Eye (tissue), 1 donor: ENCODE measurements at places on chromosomes 2 and 18.

- no peak for DNase-seq
These were observed 22.0 kb downstream of the FAM98A start for GRCh38 chr2:33577084-33577483.

GRCh38 chr18:76429262-76430126 lies 65.5 kb downstream of the ZNF516 start:
- DNase-seq = no peak

DNA sequence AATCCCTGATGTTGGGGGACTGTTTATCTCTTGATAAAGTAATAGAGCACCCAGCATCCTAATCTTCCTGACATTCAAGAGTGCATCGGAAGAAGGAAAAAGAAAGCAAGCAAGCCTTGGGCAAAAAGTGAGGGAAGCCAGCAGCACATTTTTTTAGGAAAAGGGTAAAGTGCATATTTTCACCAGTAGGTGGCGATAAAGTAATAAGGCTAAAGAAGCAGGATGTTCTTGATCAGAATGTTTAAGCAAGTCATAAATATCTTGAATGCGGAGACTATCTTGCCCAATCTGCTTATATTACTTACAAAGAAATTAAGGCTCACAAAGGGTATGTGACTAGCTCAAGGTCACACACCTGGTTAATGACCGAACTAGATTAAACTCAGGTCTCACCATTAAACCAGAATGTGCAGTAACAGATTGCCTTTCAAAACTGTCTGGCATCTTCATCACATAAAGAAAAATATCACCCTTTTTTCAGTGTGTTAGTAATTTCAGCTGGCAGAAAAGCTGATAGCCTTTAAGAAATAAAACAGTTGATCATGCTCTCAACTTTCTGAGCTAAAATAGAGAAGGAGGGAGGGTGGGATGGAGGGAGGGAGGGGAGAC lies 83.8 kb downstream of the VIT start:
- peak; percentile 84 for DNase-seq

- DNase-seq = no peak
These were observed 123.4 kb downstream of the ZFP36L2 start for GRCh38 chr2:43103093-43103404.

DNA sequence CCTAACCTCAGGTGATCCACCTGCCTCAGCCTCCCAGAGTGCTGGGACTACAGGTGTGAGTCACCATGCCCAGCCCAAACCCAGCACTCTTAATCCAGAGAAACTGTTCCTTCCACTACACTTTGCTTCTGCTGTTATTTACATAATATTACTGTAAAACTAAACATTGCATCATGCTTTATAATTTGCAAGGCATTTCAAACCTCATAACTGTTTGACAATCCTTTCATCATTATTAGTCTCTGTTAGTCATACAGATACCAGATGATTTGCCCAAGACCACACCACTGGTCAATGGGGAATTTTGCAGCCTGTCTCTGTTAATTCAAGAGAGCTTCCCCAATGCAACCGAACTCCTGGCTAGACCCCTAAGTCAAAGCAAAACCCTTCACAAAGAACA lies 338.3 kb downstream of the ALK start:
- DNase-seq = no peak

DNA sequence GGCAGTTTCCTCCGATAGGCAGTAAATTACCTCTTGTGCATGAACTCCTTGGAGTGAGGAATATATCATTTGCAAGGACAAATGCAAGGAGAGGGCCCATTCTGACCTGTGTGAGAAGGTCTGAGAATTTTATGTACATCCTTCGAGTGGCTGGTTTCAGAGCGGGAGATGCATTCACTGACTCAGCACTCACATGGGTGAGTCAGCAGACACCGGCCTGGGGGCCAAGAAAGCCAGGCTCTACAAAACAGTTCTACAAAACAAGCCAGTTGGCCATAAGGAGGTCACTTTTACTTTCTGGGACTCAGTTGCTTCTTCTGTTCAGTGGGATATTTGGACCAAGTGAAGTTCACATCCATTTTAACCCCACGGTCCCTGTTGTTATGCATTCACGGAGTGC lies 35.3 kb downstream of the CYP26B1 start:
- no peak for DNase-seq

- no peak for DNase-seq
These were observed 27.2 kb upstream of the NFE2L2 start for GRCh38 chr2:177291701-177292100.

DNA sequence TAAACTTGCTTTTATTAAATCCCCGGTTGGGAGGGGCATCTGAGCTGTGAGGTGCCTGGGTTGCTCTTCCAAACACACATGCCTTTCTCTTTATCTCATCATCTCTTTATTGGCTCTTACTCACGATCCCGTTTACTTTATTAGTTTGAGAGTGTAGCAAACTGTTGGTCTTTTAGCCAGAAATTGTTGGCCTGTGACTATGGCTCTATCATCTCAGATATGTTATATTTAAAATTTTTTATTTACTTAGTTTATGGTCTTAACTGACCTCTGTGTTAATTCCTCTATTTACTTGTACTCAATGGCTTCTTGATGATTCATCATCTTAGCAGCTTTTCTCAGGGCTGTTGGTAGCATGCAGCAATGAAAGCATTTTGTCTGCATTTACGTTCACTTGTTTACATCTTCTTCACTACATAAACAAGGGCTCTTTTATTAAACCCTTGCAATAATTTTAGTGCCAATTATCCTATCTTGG lies 408.4 kb downstream of the HRH4 start:
- no peak for DNase-seq

GRCh38 chr2:133660510-133660909 lies 92.2 kb upstream of the NCKAP5 start:
- DNase-seq = no peak

GRCh38 chr2:160516547-160517365 lies 23.1 kb upstream of the RBMS1 start:
- no peak for DNase-seq

DNA sequence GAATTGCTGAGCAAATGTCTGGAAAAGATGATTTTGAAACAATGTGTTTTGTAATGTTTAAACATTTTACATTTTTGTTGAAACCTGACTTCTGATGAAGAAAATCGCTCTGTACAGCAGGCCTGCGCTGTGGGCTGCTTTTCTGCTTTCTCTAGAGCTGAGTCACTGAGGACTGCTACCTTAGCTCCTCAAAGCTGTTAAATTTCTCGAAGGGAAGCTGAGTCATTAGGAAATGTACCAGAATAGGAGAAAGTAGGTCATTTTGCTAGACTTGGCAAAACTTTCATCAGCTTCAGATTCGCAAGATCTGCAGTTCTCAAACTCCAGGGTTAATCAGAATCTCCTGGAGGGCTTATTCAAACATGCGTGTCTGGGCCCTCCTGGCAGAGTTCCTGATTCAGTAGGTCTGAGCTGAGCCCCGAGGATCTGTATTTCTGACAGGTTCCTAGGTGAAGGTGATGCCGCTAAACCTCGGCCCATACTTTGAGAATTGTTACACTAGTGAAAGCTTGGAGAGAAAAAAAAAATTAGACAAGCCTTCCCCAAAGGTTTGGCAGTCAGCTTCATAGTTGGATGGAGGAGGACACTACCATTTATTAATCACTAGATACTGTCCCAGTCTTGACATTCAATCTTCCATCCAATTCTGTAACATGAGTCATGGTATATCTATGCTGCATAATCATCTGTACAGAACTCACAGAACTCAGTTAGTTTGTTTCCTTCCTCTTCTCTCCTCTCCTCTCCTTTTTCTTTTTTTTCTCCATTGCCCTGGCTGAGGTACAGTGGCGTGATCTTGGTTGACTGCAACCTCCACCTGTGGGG lies 297.6 kb downstream of the PARD3B start:
- DNase-seq = no peak

- no peak for DNase-seq
These were observed 45.9 kb downstream of the FOSL2 start for GRCh38 chr2:28438532-28439063.

DNA sequence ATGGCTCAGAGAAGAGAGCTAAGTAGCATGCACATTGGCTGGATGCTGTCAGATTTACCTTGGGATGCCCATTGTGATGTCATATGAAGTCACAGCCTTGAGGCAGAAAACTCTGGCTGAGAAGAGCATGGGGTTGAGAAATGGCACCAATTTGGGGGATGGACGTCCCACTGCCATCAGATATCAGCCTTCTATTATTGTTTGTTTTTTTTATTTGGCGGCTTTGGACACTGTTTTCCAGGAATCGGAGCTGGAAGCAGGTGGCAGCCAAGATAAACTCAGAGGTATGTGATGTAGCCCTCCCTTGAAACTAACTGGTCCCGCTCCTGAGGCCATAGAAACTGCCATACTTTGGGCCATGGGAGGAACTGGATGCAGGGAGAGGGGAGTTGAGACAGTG lies 40.6 kb downstream of the GCKR start:
- DNase-seq = no peak

GRCh38 chr18:25739376-25739775 lies 351.0 kb downstream of the SS18 start:
- no peak for DNase-seq

DNA sequence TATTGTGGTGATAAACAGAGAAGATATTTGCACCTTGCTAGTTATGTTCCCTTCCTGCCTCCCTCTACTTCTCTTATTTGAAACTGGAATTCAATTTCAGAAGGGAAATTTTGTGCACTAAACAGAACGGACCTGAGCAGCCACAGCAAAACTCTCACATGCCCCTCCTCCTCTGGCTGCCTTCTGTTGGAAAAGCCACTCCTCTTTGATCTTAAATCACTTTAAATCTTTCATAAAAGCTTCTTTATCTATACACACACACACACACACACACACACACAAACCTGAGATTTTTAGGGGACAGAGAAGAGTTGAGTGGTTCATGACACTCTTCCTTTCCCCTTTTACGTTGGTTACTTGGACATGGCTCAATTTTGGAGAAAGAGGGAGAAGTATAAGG lies 5.6 kb downstream of the TBR1 start:
- DNase-seq = peak; percentile 50

- no peak for DNase-seq
These were observed 185.0 kb downstream of the DOK6 start for GRCh38 chr18:69585696-69586095.

DNA sequence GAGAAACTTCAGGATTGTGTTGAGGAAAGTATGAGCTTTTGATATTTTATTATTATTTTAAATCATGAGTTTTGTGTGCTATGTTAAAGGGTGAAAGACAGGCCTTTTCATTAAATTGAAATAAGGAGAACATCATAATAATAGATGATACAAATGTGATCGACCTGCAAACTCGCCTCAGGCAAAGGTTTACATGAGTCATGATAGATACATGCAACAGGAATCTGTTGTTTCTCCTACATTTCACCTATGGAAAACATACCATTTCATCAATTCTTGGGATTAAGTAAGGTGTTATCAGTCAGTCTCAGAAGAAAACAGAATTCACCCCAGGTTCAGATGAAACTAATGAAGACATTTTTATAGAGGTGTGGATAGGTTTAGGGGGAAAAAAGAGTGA lies 1992.5 kb upstream of the PIK3C3 start:
- DNase-seq = no peak

DNA sequence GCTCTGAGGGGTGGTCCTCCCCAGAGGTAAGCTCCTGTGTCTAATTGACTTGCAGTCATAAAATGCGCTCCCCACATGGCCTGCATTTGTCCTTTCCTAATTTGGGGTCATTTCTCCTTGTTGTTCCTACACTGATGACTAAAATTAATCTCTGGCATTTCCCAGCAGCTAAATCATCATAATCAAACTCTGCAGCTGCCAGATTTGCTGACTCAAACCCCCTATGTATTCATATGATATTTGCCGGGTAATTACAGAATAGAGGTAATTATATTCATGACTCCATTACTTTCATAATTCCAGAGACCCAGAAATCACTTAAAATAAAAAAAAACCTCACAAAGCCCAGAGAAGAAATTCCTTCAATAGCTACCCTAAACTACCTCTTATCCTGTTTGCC lies 331.4 kb upstream of the KLHL29 start:
- no peak for DNase-seq

- no peak for DNase-seq
These were observed 93.7 kb downstream of the LOXHD1 start for GRCh38 chr18:46563317-46563716.

DNA sequence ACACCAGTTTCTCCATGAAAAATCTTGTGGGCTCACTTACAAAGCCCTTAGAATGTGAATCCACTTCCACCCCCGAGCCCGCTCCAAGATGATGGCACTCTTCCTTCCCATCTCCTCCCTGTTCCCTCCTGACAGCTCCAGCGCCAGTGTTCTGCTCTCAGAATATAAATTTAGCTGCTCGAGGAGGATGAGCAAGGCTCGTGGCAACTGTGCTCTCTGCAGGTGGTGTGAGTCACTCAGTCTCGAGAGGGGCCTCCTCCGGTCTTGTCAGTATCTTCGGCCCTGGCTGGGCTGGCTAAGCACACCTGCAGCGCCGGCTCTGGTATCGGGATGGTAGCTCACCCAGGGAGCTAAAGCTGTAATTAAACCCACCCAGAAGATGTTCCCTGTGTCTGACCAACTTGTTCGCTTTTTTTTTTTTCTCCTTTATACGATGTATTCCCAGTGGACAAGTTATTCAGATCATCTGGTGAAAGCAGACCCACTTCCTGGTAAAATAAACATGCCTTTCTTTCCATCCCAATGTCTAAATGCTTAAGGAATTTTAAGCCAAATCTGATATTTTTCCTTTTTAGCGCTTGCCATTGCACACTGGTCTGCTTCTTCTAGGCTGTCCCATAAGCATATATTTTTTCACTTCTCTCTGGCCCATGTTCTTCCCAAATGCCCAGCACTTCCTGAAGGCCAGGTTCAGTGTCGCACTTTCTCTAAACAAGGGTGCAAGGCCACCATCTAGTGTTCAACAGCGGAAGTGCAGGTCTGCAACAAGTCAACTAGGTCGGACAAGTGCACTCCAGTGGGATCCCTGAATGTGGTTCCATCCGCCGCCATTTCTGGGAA lies 31.4 kb upstream of the YPEL5 start:
- DNase-seq = peak; percentile 92

- no peak for DNase-seq
These were observed 46.8 kb downstream of the GFPT1 start for GRCh38 chr2:69340101-69340775.

GRCh38 chr18:31301201-31301655 lies 16.7 kb upstream of the DSG1 start:
- DNase-seq = peak; percentile 14

- no peak for DNase-seq
These were observed 49.9 kb upstream of the PNPT1 start for GRCh38 chr2:55743583-55743982.

DNA sequence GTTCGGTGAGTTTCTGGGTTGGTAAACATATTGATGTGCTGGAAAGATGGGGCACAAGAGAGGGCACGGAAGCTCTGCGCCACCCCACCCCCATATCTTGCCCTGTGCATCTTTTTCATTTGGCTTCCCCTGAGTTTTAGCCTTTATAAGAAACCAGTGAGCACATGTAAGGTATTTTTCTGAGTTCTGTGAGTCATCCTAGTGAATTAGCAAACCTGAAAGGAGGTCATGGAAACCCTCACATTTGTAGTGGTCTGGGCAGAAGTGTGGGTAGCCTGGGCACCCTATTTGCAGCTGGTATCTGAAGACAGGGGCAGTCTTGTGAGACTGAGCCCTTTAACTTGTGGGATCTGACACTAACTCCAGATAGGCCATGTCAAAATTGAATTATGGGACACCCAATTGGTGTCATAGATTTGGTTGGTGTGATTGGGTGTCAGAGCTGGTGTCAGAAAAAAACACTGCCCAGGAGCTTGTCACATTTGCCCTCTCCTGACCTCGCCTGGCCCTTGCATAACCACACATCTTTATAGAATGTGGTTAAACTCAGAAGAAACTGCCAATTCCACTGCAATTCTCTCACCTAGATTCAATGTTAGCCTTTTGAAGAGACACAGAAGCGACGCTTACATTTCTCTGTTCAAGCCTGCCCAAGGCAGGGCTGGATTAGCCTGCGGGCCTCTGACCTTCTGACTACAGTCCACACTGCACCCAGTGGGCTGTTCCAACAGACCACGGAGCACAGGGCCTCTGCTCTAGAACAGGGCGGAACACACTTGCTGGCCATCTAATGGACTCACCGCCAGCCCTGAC lies 12.0 kb upstream of the GALM start:
- no peak for DNase-seq
